ENCODE measurements at places on chromosomes 4 and X. TPM values are rescaled to one million over a fixed set of nuclear protein-coding genes. Genes with fewer than 3 reads are reported as not detected.

GRCh38 chrX:105696870-105697269 lies 125.5 kb upstream of the NRK start:
- H3K36me3 ChIP-seq: no peaks in the 10 kb centered on the region
- no peak overlapping the region for H3K27ac ChIP-seq
- H3K4me3 ChIP-seq: no peak overlapping the region
- no peaks in the 10 kb centered on the region for H3K27me3 ChIP-seq

- H3K4me3 ChIP-seq: no peak overlapping the region
- no peaks in the 10 kb centered on the region for H3K36me3 ChIP-seq
- no peak overlapping the region for H3K27ac ChIP-seq
- H3K4me1 ChIP-seq: peaks cover 13% of the 10 kb centered on the region
Measured at GRCh38 chr4:151992332-151993154, 231.7 kb upstream of the GATB start.

DNA sequence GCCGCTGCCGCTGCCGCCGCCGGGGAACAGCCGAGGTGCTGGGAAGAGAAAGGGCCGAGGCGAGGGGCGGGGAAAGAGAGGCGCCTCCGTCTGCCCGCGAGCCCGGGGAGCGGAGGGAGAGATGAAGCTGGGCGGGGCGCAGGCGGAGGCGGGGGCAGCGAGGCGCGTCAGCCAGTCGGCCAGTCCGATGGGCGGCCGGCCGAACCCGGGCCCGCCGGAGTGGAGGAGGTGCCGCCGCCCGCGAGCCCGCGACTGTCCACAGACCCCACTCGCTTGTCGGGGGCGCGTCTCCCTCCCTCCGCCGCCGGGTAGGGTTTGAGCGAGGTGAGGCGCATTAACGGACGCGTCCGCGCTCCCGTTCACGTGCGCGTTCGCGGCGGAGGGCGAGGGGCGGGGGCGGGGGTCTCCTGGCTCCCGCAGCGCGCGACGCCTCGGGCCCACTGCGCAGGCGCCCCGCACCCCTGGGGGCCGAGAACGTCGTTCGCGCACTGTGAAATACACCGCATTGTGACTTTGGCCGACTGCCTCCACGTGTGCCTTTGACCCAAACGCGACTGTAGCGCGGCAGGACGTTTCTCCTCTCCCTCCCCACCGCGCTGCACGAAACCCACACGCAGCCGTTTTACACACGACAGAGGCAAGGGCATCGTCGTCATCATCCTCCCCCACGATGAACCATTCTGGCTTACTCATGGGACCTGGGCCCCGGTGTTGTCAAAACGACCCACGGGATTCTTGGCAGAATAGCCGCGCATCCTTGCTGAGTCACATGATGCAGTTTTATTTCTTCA lies at the start of gene NUDT11:
Gene NUDT11 (minus strand): TSS at position 92 of the 791 bp plus-strand sequence. CDS start 148 bp downstream, outside the sequence.
- no peaks in the 10 kb centered on the region for H3K27me3 ChIP-seq

- H3K4me3 ChIP-seq: no peak overlapping the region
- H3K4me1 ChIP-seq: no peaks in the 10 kb centered on the region
- H3K36me3 ChIP-seq: no peaks in the 10 kb centered on the region
- no peak overlapping the region for H3K27ac ChIP-seq
- DNase-seq: no peak
Measured at GRCh38 chrX:137366018-137366633, 199.8 kb upstream of the ZIC3 start.

DNA sequence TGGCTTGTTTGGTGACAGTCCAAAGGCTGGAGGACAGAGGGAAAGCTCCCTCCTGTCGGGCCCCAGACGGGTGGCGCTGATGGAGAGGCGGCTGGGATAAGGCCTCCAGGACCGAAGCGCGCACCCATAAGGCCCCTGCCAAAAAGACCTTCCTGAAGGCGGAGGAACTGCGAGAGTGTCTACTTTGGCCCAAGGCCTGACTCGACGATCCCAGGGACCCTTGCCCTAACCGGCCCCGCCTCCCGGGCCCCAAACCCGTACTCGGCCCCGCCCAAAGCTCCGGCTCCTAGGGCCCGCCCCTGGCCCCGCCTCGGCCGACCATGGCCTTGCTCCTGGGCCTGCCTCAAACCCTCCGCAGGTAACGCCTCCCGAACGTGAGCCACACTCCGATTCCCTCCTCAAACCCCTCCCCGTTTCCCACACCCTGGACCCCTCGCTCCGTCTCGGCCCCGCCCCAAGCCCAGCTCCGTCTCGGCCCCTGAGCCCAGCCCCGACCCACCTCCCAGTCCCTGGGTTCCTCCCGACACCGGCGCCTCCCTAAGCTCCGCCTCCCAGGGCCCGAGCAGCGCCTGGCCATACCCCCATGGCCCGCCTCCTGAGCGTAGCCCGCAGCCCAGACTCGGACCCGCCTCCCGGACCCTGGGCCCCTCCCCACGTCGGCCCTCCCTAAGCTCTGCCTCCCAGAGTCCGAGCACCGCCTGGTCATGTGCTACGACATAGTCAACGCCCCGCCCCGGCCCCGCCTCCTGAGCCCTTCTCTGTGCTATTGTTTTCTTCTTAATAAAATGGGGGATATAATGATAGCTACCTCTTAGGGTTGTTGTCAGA lies 90.0 kb upstream of the DRD5 start:
- H3K36me3 ChIP-seq: no peaks in the 10 kb centered on the region
- peak overlapping the region; percentile 38 for H3K4me3 ChIP-seq
- peak overlapping the region; percentile 39 for H3K27ac ChIP-seq

BANK1 gene
- 2.4 TPM for total RNA-seq

RHOXF2B gene
- not detected for total RNA-seq

AGTR2 gene
- not detected for total RNA-seq

WWC2 gene
- total RNA-seq: 39.1 TPM

PDHA1 gene
- total RNA-seq: 195 TPM

DNA sequence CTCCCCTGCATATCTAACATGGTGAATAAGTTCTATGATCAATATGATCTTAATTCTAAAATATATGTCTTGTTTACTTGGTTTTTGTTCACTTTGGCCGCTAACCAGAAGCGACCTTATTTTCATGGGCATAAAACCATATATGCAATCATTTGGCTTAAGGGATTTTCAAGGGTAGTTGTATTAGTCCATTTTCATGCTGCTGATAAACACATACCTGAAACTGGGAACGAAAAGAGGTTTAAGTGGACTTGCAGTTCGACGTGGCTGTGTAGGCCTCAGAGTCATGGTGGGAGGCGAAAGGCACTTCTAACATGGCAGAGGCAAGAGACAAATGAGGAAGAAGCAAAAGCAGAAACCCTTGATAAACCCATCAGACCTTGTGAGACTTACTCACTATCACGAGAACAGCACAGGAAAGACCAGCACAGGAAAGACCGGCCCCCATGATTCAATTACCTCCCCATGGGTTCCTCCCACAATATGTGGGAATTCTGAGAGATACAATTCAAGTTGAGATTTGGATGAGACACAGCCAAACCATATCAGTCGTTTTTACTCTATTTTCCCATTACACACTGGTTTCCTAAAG lies 114.3 kb upstream of the CPEB2 start:
- no peaks in the 10 kb centered on the region for H3K36me3 ChIP-seq
- H3K27me3 ChIP-seq: peaks cover 6% of the 10 kb centered on the region
- no peak overlapping the region for H3K27ac ChIP-seq
- no peak for DNase-seq
- H3K4me3 ChIP-seq: no peak overlapping the region

MAPK10 gene
- total RNA-seq: 0.52 TPM

- DNase-seq: no peak
- H3K27me3 ChIP-seq: no peaks in the 10 kb centered on the region
- H3K27ac ChIP-seq: no peak overlapping the region
- H3K4me3 ChIP-seq: no peak overlapping the region
Measured at GRCh38 chrX:141279476-141279875, 37.2 kb upstream of the SPANXC start.

DNA sequence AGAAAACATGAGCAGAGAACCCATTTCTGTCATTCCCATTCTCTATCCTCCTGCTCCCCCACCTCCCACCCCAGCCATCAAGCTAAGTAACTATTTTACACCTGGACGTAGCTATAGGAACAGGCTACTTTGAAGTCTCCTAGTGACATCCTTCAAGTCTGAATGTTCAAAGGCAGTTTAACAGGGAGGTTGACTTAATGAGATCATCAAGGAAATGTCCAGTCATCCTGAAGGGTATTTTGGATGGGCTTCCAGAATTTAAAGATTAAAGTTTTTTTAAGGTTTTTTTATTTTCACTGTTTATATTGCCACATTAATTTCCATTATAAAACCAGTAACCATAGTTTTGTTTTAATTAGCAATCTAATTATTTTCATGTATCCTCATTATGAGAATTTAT lies 41.1 kb downstream of the HPF1 start:
- no peak overlapping the region for H3K4me3 ChIP-seq
- no peak overlapping the region for H3K27ac ChIP-seq
- DNase-seq: no peak
- peaks cover 12% of the 10 kb centered on the region for H3K36me3 ChIP-seq
- no peaks in the 10 kb centered on the region for H3K4me1 ChIP-seq

- H3K4me1 ChIP-seq: no peaks in the 10 kb centered on the region
- H3K27me3 ChIP-seq: no peaks in the 10 kb centered on the region
- H3K4me3 ChIP-seq: no peak overlapping the region
- no peak overlapping the region for H3K27ac ChIP-seq
Measured at GRCh38 chrX:100379388-100379986, 30.6 kb downstream of the PCDH19 start.

CT55 gene
- total RNA-seq: not detected

F9 gene
- total RNA-seq: not detected

GRCh38 chr4:156686120-156686519 lies 285.5 kb downstream of the PDGFC start:
- H3K4me1 ChIP-seq: no peaks in the 10 kb centered on the region
- H3K27ac ChIP-seq: no peak overlapping the region
- no peak overlapping the region for H3K4me3 ChIP-seq
- no peaks in the 10 kb centered on the region for H3K27me3 ChIP-seq
- no peak for DNase-seq
- H3K36me3 ChIP-seq: no peaks in the 10 kb centered on the region

DNA sequence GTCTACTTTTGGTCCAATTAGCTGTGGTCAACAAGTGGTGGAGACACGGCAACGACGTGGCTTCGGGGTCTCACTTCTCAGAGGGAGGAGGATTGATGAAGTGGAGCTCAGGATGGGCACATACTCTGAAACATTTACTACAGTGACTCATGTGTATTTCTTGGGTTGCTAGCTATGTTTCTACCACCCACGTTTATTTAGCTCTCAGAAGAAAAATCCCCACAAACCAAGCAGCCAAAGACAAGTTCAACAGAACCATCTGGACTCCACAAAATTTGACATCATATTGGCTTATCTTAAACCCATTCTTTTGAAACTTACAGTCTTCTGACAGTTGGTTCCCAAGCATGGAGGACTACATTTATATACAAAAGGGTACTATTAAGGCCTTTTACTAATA lies 158.0 kb downstream of the CBLL2 start:
- H3K27ac ChIP-seq: no peak overlapping the region
- H3K4me1 ChIP-seq: no peaks in the 10 kb centered on the region
- DNase-seq: no peak
- H3K4me3 ChIP-seq: no peak overlapping the region
- H3K27me3 ChIP-seq: no peaks in the 10 kb centered on the region
- H3K36me3 ChIP-seq: no peaks in the 10 kb centered on the region

KLB gene
- total RNA-seq: not detected

DNA sequence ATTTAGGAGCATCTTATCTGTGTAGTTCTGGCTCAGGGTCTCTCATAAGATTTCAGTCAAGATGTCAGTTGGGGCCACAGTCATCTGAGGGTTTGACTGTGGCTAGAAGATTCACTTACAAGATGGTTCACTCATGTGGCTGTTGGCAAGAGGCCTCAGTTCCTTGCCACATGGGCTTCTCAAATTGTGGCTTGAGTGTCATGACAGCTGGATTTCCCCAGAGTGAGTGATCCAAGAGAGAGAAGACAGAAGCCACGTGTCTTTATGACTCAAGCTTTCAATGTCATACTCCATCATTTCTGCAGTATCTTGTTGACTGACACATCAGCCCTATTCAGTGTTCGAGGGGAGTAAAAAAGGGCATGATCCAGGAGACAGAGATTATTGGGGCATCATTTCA lies 131.3 kb upstream of the AP1S2 start:
- no peak overlapping the region for H3K4me3 ChIP-seq
- no peaks in the 10 kb centered on the region for H3K27me3 ChIP-seq
- no peak for DNase-seq
- no peaks in the 10 kb centered on the region for H3K4me1 ChIP-seq
- H3K36me3 ChIP-seq: no peaks in the 10 kb centered on the region
- H3K27ac ChIP-seq: no peak overlapping the region

DNA sequence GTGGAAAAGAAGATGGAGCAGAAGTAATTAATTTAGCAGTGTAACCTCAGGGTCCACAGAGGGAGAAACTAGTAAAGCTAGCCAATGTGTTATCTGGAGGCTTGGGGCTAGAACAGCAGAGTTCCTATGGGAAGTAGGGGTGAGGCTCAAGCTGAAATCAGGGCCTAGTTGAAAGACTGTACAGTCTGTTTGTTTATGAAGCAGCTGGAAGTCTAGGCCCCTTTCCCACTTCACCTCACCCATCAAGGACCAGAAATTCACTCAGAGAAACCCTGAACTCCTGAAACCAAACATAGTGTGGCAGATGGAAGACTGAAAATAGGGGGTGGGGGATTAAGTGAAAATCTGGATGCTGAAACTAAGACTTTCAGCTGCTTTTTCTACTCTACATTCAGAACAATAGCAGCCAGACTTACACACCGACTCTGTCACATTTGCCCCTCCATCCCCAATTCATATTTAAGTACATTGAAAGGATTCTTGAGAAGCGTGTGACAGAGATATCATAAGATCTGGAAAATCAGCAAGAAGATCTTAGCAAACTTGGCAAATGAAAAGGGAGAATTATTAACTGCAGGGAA lies 32.6 kb upstream of the FAM241A start:
- H3K36me3 ChIP-seq: no peaks in the 10 kb centered on the region
- no peak overlapping the region for H3K4me3 ChIP-seq
- peaks cover 3% of the 10 kb centered on the region for H3K4me1 ChIP-seq
- no peaks in the 10 kb centered on the region for H3K27me3 ChIP-seq
- DNase-seq: no peak

SPON2 gene
- 1.5 TPM for total RNA-seq

HTR2C gene
- total RNA-seq: not detected

- H3K4me3 ChIP-seq: no peak overlapping the region
- no peaks in the 10 kb centered on the region for H3K4me1 ChIP-seq
- H3K36me3 ChIP-seq: no peaks in the 10 kb centered on the region
- no peaks in the 10 kb centered on the region for H3K27me3 ChIP-seq
- H3K27ac ChIP-seq: no peak overlapping the region
- DNase-seq: no peak
Measured at GRCh38 chr4:96063639-96064038, 223.7 kb downstream of the PDHA2 start.

Measured in HCT116 (cell line).